ENCODE measurements at places on chromosomes 3 and 15. TPM values are rescaled to one million over a fixed set of nuclear protein-coding genes. Genes with fewer than 3 reads are reported as not detected.

Gene CXCR6
- not detected for total RNA-seq

Gene GOLGA8T
- 0.17 TPM for total RNA-seq

Gene SLC2A2
- total RNA-seq = not detected

Gene ARPP21
- not detected for total RNA-seq

Gene ADAMTSL3
- 0.32 TPM for total RNA-seq

Gene TMEM207
- total RNA-seq = not detected

Gene WDR49
- total RNA-seq = under 0.01 TPM

Gene TTLL13
- 0.16 TPM for total RNA-seq

Gene TNFAIP8L3
- 80.4 TPM for total RNA-seq

Gene SST
- not detected for total RNA-seq

Gene FYCO1
- total RNA-seq = 29.7 TPM

Gene SPTBN5
- total RNA-seq = 0.17 TPM

Gene WDR53
- total RNA-seq = 4.9 TPM

Gene FHIT
- total RNA-seq = 0.77 TPM

Gene GLDN
- 90.2 TPM for total RNA-seq

Gene EXD1
- total RNA-seq = not detected

Gene OR5H1
- not detected for total RNA-seq

Gene CYP1A2
- not detected for total RNA-seq

Gene UTS2B
- 0.63 TPM for total RNA-seq

Gene C3orf70
- 0.34 TPM for total RNA-seq

Gene GNB4
- 42.7 TPM for total RNA-seq

Gene OR5K2
- total RNA-seq = not detected

Gene LRTM1
- not detected for total RNA-seq

Gene CCDC80
- total RNA-seq = 281 TPM
